ENCODE measurements at places on chromosomes 3 and 15.

DNA sequence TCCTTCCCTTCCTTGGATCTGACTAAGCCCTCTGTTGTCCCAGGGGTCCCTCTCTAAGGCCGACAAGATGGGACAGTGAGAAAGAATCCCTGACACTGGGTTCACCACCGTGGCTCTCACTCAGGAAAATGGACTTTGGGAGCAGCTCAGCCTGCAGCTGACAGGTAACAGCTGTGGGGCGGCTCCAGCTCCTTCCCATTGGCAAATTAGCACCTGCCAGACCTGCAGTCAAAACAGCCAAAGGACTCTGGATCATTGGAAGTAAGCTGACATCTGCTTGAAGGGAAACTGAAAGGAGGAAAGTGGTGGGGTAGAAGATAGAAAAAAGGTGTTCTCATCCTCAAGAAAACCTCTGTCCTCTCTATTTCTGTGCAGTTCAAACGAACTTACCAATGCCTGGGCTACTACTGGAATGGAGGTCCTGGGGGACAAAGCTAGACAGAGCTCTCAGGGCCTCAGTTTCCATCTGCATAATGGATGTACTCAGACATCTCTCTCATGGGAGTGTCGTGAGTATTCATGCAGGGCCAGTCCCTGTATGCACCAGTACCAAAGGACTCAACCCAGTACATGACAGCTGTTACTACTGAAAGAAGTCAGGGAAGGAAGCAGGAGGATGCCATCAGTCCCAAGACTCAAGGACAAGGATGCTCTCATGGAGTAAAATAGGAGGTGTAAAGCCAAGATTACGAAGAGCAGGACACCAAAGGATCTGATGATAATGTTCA, 53.6 kb upstream of the DCLK3 start:
- no peak for DNase-seq

- no peak for DNase-seq
Measured at GRCh38 chr3:40895109-40895508, 304.2 kb upstream of the CTNNB1 start.

DNA sequence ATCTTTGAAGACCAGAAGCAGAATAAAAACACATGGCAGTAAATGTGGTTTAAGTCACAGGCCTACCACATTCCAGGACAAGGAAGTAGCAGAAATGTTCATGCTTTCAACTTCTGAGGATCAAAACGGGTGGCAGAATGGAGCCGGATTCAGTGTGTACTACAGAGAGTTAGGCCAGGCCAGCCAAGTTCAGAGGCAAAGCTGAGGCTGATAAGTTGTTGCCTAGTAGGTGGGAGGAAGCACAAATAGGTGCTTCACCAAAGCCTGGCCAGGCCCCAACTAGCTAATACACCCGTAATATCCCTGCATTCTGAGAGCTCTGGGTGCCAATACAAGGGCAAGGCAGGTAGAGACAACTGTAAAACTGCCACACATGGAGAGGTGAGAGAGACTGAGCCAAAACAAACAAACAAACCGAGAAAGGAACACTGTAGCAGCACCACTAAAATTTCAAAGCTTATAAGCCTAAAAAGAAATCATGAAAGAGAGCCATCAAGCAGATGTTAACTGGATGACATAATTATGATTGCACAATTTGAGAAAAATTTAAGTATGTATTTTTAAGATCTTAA, 156.4 kb upstream of the CBLB start:
- DNase-seq: no peak

GRCh38 chr3:86921971-86922680, 68.8 kb downstream of the VGLL3 start:
- no peak for DNase-seq

GRCh38 chr3:187889106-187889505, 143.8 kb upstream of the BCL6 start:
- no peak for DNase-seq

DNA sequence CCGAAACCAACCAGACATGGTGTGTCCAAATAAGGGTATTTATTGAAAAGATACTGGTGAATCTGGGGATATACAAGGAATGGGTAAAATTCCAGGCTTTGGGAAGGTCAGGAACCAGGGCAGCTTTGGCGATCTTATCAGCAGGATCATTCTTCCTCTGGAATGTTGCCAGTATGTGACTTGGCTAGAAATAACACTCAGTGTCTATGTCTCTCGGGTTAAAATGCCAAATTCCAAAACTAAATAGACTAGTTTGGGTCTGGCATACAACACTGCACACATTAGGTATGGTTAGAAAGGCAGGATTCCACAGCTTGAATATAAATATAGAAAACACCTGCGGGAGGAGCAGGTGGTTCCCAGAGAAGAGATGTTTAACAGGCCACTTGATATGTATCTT, 220.2 kb upstream of the CD96 start:
- DNase-seq: no peak

DNA sequence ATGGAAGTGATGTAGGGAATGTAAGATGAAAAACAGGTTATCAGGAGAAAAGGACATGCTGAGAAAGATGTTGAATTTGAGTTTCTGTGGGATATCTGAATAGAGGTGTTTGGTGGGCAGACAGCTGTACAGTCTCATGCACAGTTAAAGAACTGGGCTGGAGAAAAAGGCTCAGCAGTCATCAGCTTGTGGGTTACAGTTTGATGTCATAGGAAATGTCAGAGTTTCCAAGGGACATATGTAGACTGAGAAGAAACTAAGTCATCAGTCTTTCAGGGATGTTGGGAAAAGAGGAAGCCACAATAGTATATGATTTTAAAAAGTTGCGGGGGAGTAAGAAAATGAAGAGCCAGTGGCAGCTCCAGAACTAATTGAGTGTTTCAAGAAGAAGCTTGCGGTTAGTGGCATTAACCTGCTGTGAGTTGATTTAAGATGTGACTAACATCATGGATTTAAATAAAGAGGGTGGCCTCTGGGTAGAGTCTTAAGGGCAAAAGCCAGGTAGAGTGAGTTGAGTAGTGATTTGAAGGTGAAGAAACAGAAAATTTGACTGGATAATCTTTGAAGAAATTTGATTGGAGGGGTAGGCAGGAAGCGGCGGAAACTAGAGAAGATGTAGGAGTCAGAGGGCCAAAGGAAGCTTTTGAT, 24.6 kb downstream of the GORASP1 start:
- DNase-seq: no peak

DNA sequence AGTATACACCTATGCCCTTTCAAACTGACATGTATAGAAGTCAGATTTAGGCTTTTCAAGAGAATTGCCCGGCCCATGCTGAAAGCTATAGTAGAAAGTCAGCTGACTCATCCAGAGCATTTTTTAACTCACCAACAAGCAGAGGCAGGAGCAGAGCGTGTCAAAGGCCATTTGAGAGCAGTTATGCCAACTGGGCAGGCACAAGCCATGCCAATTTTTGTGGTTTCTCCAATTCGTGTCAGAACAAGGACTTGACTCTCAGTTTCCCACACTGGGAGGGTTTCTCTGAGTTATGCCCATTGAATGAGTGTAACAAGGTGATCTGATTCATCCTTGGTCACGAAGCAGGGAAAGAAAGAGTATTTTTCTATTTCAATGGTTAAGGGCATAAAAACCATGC, 403.3 kb upstream of the THBS1 start:
- no peak for DNase-seq

DNA sequence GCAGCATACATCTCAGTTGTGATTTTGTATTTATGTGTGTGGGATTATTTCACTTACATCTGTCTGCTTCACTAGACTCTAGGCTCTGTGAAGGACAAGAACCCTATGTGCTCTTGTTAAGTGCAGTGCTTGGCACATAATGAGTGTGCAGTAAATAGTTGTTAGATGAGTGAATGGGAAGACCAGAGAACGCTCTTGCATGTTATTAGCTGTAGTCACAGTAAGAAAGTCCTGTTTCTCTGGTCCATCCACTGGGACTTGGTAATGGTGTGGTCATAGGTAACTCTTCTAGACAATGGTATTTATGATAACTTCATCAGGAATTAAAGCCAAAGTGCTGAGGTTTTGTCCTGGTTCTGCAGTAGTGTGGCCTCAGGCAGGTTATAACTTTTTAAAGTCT, 1.4 kb upstream of the AQP9 start:
- no peak for DNase-seq

GRCh38 chr15:52730173-52730572, 51.0 kb upstream of the ATOSA start:
- DNase-seq: no peak

DNA sequence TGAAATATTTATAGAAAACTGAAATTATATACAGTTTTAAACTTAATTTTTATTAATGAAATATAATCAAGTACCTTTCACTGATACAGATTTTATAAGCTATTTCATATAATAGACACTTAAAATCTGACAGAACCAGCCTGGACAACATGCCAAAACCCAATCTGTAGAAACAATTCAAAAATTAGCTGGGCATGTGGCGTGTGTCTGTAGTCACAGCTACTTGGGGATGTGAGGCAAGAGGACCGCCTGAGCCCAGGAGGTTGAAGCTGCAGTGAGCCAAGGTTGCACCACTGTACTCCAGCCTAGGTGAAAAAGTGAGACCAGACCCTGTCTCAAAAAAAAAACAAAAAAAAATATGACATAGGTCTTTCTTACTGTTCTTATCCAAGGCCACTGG, 238.3 kb upstream of the MANF start:
- no peak for DNase-seq

- DNase-seq: no peak
Measured at GRCh38 chr3:141051443-141052200, 475 bp downstream of the SPSB4 start.

DNA sequence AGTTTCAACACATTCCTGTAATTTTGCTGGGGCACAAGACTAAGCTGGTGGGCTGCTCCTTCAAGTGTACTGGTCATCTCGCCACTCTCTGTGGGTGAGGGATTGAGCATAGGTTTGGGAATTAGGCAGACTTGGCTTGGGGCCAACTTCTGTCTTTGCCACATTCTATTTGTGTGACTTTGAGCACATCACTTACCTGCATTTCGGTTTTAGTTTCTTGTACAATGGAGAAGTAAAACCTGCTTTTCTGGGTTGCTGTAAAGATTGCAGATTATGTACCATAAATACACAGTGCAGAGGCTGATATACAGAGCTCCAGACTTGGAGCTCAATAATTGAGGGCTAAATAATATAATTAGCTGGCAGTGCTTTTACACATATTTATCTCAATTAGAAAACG, 162.1 kb downstream of the C3orf38 start:
- no peak for DNase-seq

GRCh38 chr3:159792070-159792469, 196.6 kb upstream of the IL12A start:
- DNase-seq: no peak

DNA sequence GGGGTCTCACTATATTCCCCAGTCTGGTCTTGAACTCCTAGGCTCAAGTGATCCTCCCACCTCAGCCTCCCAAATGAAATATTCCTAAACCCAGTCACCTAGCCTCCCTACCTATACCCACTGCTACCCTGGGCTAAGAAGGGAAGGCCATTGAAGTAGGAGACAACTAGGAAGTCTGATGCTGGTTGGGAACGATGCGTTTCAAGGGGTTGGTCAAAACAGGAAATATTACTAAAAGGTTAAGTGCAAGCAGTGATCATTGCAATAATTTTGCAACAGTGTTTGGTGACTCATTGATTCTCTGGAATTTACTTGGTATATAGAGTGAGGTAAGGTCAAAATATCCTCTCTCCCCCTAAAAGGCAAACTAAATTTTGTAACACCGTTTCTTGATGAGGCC, 4.6 kb upstream of the UQCRC1 start:
- no peak for DNase-seq
